ENCODE measurements at places on chromosomes 13 and 19. TPM values are rescaled to one million over a fixed set of nuclear protein-coding genes. Genes with fewer than 3 reads are reported as not detected.

- no peak overlapping the region for H3K4me3 ChIP-seq
- H3K27me3 ChIP-seq: no peaks in the 10 kb centered on the region
- no peaks in the 10 kb centered on the region for H3K36me3 ChIP-seq
- H3K4me1 ChIP-seq: no peaks in the 10 kb centered on the region
- H3K27ac ChIP-seq: no peak overlapping the region
- DNase-seq: no peak
These were observed 288.0 kb upstream of the TMTC4 start for GRCh38 chr13:100962585-100962984.

DNA sequence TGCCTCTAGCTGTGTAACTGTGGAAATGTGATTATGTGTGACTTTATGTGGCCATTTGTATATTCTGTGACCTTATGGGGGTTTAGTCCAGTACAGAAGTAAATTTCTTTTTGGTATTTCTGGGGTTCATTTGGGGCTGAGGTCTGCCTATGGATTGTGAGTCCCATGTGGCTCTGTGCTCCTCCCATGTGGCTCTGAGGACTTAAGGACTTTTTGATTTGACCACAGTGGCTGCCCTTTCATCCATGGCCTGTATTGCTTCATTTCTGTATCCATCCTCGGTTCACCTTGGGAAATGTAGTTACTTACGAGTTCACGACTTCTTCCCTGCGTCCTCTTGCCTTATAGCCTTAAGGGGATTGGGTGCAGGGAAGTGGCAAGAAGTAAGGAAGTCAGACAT lies 1.0 kb downstream of the ZNF420 start:
- H3K4me1 ChIP-seq: peaks cover 6% of the 10 kb centered on the region
- H3K27me3 ChIP-seq: no peaks in the 10 kb centered on the region
- DNase-seq: no peak
- H3K27ac ChIP-seq: no peak overlapping the region

DNA sequence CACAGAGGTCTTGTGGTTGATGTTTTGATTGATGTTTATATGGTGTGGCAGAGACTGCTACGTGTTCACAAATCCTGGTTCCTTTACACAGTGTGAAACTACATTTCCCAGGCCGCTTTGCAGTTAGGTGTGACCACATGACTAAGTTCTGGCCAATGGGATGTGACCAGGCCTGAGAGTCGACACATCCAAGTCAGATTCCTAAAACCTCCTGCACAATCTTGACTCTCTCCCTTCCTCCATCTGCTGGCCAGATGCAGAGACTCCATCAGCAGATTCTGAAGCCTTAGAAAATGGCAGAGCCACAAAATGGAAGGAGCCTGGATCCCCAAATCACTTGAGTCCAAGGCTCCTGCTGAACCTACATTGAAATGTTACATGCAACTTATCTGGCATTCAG lies 12.6 kb downstream of the CD37 start:
- H3K27ac ChIP-seq: no peak overlapping the region
- no peak overlapping the region for H3K4me3 ChIP-seq
- no peaks in the 10 kb centered on the region for H3K36me3 ChIP-seq
- no peak for DNase-seq
- H3K27me3 ChIP-seq: no peaks in the 10 kb centered on the region
- H3K4me1 ChIP-seq: no peaks in the 10 kb centered on the region

- H3K4me1 ChIP-seq: peaks cover 39% of the 10 kb centered on the region
- H3K27ac ChIP-seq: peak overlapping the region; percentile 21
- H3K4me3 ChIP-seq: no peak overlapping the region
- DNase-seq: peak; percentile 31
- no peaks in the 10 kb centered on the region for H3K27me3 ChIP-seq
These were observed 54.5 kb downstream of the TSSK6 start for GRCh38 chr19:19460761-19461265.

DNA sequence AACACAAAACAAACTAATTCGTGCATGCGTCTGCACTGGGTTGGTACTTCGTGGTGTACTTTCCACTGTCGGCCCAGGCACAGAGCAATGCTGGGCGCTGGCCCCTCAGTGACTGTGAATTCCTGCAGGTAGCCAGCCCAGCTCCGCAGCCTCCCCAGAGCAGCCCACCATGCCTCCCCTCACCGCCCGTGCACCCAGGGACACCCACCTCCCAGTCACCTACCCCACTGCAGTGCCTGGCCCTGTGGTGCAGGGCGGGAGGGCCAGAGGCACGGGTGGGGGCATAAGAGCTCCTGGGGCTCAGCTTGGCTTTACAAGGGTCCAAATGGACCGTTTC lies 93.1 kb upstream of the ZNF507 start:
- no peak for DNase-seq
- no peaks in the 10 kb centered on the region for H3K36me3 ChIP-seq
- no peaks in the 10 kb centered on the region for H3K4me1 ChIP-seq
- no peaks in the 10 kb centered on the region for H3K27me3 ChIP-seq
- H3K4me3 ChIP-seq: no peak overlapping the region
- H3K27ac ChIP-seq: no peak overlapping the region

GRCh38 chr13:29137016-29137415 lies 316.9 kb downstream of the MTUS2 start:
- H3K36me3 ChIP-seq: no peaks in the 10 kb centered on the region
- DNase-seq: no peak
- no peak overlapping the region for H3K27ac ChIP-seq
- no peaks in the 10 kb centered on the region for H3K4me1 ChIP-seq

DNA sequence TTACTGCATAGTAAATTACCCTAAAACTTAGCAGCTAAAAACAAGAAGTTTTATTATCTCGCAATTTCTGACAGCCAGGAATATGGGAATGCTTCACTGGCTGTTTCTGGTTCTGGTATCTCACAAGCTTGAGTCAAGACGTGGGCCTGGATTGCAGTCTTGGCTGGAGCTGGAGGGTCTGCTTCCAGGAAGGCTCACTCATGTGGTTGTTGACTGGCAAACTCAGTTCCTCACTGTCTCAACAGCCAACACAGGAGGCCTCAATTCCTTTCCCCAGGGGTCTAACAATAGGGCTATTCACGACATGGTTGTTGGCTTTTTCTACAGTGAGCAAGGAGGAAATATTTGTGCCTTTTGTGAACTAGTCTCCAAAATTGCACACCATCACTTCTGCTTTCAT lies 146.3 kb downstream of the GPC5 start:
- H3K4me1 ChIP-seq: no peaks in the 10 kb centered on the region
- no peak overlapping the region for H3K4me3 ChIP-seq
- no peak overlapping the region for H3K27ac ChIP-seq
- H3K36me3 ChIP-seq: no peaks in the 10 kb centered on the region
- H3K27me3 ChIP-seq: no peaks in the 10 kb centered on the region
- DNase-seq: no peak

DNA sequence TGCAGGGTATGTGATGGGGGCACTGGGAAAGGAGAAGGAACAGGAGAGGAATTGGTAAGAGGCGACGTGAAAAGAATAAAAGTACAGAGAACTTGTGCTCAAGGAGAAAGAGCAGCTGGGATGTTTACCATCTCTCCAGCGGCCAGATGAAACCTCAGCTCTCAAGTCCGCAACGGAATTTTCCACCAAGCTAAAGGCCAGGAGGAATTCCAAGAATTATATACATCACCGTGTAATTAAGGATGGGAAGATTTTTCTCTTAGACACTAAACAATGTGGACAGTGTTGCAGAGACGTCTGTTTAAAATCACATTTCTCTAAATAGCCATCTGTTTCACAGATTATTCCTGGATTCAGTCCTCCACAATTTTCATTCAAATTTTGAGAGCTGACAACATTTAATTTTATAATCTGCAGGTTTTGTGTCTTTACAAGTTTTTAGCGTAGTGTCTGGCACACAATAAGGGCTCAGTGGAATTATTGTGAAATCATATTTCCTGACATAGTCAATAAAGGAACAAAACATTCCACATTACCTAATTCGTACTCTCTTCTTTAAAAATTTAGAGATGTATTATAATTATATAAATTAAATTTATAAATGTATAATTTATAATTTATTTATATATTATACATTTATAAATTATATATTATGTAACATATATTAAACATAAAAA lies 23.0 kb upstream of the USP29 start:
- H3K4me3 ChIP-seq: no peak overlapping the region
- H3K4me1 ChIP-seq: no peaks in the 10 kb centered on the region
- peak overlapping the region; percentile 68 for H3K27ac ChIP-seq

DNA sequence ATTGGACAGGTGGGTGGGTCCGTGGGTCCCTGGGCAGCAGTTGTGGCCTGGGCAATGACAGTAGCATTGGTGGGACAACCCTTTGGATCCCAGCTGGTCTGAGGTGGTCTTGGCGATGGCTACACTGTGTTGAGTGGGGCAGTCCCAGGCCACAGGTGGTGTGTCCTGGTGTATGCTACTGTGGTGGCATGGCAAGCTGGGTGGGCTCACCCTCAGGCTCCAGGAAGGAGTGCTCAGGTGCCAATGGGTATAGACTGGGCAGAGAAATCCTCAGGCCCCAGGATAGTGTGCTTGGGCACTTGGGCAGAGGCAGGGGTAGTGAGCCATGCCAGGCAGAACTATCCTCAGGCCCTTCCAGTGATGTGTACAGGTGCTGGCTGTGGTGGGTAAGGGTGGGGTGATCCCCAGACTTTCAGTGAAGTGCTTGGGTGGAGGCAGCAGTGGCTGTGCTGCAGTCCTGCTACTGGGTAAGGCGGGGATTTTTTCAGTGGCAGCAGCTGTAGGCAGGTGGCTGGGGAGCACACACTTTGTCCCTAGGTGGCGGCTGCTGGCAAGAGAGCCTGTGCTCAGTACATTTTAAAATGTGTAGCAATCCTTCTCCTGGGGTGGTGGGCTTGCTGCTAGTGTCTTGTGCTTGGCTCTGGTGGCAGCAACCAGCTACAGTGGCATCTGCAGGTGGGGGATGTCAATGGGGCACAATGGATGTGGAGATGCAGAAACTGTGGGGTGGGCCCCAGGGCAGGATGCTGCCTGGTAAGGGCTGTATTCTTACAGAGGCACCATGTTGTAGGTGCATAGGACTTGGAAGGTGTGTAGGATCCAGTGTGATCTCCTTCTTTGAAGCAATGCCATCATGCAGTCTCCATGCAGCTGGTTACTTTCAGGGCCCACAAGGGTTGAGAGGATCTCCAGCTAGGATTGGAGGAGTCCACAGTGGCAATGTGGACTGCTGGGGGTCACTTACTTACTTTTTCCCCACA lies 64.9 kb downstream of the DNAJC3 start:
- H3K4me1 ChIP-seq: peaks cover 2% of the 10 kb centered on the region
- DNase-seq: no peak
- H3K27me3 ChIP-seq: no peaks in the 10 kb centered on the region

- peaks cover 4% of the 10 kb centered on the region for H3K4me1 ChIP-seq
- H3K27ac ChIP-seq: no peak overlapping the region
- peak; percentile 17 for DNase-seq
These were observed 74.1 kb upstream of the MCF2L start for GRCh38 chr13:112894673-112895481.

GRCh38 chr19:23758187-23759074 lies at the start of gene ZNF681:
Gene ZNF681 (minus strand): TSS chr19:23758891. CDS start chr19:23758749, 142 bp downstream.
- H3K4me1 ChIP-seq: peaks cover 1% of the 10 kb centered on the region
- peak; percentile 85 for DNase-seq
- peak within 1 kb of the TSS; percentile 51 for H3K4me3 ChIP-seq
- H3K27ac ChIP-seq: no peak within 1 kb of the TSS
- no peaks in the 10 kb centered on the region for H3K36me3 ChIP-seq
- H3K27me3 ChIP-seq: no peaks in the 10 kb centered on the region

GRCh38 chr13:101307181-101307701 lies 109.1 kb downstream of the NALCN start:
- no peak overlapping the region for H3K27ac ChIP-seq
- no peaks in the 10 kb centered on the region for H3K4me1 ChIP-seq
- no peak for DNase-seq
- no peaks in the 10 kb centered on the region for H3K27me3 ChIP-seq
- H3K4me3 ChIP-seq: no peak overlapping the region

DNA sequence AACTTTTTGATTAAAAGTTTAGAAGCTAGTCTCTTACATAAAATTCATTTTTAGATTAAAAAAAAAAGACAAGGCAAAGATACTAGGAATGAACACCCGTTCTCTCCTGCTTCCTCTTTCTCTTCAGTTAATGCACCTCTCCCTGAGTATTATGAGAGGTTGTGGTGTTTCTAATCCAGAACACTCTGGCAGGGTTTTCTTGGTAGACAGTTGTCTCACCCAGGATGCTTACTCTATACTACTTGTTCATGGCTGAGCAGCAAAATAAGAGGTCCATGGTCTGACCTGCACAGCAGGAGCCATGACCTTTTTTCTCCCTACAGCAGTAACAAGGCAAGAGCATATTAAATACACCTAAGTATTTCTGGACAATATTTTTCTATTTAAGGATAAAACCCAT lies 62.0 kb downstream of the MICU2 start:
- no peak overlapping the region for H3K27ac ChIP-seq
- H3K36me3 ChIP-seq: no peaks in the 10 kb centered on the region
- no peaks in the 10 kb centered on the region for H3K27me3 ChIP-seq
- H3K4me3 ChIP-seq: no peak overlapping the region

GRCh38 chr19:1290196-1290702 lies 4.6 kb downstream of the EFNA2 start:
- DNase-seq: no peak
- H3K4me3 ChIP-seq: no peak overlapping the region
- H3K27me3 ChIP-seq: peaks cover 9% of the 10 kb centered on the region

GRCh38 chr13:87398047-87398446 lies 273.1 kb upstream of the SLITRK5 start:
- H3K4me3 ChIP-seq: no peak overlapping the region
- no peak overlapping the region for H3K27ac ChIP-seq
- no peak for DNase-seq
- no peaks in the 10 kb centered on the region for H3K27me3 ChIP-seq

- no peak overlapping the region for H3K4me3 ChIP-seq
- no peaks in the 10 kb centered on the region for H3K36me3 ChIP-seq
- peak overlapping the region; percentile 86 for H3K27ac ChIP-seq
- H3K4me1 ChIP-seq: peaks cover 9% of the 10 kb centered on the region
These were observed 3.4 kb downstream of the TLE5 start for GRCh38 chr19:3058821-3059314.

DNA sequence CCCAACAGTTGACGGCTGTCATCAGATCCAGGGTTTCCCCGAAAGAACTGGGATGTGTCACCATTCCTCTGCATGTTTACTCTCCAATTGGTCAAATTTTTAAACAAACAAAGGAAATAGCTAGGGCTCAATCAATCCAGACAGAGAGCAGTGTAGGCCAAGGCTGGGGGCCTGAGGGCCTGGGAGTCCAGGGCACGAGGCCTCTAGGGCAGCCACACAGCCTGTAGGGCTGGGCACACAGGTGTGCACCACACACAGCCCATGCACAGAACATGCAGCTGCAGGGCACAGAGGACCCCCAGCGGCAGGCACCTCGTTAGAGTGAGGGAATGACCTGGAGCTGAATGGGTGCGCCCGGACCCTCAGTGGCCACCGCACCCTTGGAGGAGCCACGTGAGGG lies 9.5 kb downstream of the MIER2 start:
- no peak overlapping the region for H3K27ac ChIP-seq
- no peaks in the 10 kb centered on the region for H3K36me3 ChIP-seq
- no peaks in the 10 kb centered on the region for H3K27me3 ChIP-seq
- peaks cover 11% of the 10 kb centered on the region for H3K4me1 ChIP-seq
- no peak for DNase-seq

Gene SCGB2B2
- total RNA-seq: 0.12 TPM

Gene CFAP97D2
- not detected for total RNA-seq

Gene PLVAP
- 12.9 TPM for total RNA-seq

Gene LMTK3
- 0.47 TPM for total RNA-seq

Gene TMEM238
- 31.2 TPM for total RNA-seq

Gene GAMT
- 34.1 TPM for total RNA-seq

Gene LGI4
- 1.9 TPM for total RNA-seq

Gene LAIR2
- not detected for total RNA-seq

Gene UBA52
- total RNA-seq: 1,317 TPM

Gene ADGRL1
- total RNA-seq: 4.1 TPM

Gene ZNF665
- 10.5 TPM for total RNA-seq

Gene PRR36
- total RNA-seq: 0.46 TPM

Gene KRTDAP
- total RNA-seq: not detected

Gene LGALS14
- not detected for total RNA-seq

Gene RAB3A
- 6.6 TPM for total RNA-seq

Gene CEACAM8
- not detected for total RNA-seq

Gene LRRC63
- 0.30 TPM for total RNA-seq

Gene MAMSTR
- 17.1 TPM for total RNA-seq

Data from ovary (tissue), 10 donors.